ENCODE measurements at places on chromosomes 4 and X. TPM values are rescaled to one million over a fixed set of nuclear protein-coding genes. Genes with fewer than 3 reads are reported as not detected.
A peak's percentile ranks its signal among the peaks of the same experiment; 100 is the strongest.

DNA sequence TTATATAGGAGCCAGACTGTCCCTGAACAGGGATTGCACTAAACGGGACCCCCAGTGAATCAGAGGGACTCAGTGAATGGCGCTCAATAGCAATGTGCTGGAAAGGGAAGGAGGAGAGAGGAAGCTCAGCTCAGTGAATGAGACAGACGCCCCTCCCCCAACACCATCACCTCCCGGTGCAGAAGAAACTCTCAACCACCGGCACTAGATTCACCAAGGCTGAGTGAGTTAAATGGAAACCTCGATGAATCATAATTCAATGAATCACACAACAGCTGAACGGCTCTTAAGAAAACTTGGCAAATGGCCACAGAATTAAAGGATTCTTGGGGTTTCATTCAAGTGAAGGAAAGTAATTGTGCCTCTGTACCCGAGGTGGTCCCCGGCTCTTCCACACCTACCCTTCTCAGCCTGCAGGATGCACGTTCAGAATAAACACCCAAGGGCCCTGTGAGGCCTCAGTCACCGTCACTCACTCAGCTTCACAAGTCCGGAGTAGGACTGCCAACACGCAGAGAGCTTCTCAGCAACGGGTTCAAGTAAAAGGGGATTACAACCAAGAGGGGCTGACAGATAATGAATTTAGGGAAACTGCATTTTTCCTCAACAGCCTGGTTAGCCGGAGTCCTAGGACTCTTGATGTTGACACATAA, 29.3 kb downstream of the CRMP1 start:
- DNase-seq = peak; percentile 97

- DNase-seq = no peak
Observed at GRCh38 chr4:120874792-120875774, 47.4 kb downstream of the PRDM5 start.

DNA sequence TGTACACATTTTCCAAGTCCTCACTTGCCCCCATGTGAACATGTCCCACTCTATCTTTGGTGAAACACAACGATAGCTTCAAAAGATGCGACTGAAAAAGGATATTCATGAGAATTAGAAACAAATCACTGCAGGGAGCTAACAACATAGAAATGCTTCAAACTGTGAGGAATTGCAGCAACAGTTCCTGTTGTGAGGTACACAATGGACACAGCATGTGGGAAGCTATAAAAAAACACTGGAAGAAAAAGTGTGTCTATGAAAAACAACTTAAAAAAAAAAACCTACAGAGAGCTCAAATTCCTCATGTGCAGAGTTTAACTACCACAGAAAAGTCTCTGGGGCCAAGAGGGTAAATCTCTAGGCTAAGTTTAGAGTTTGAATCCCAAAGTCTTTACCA, 51.6 kb upstream of the BLTP1 start:
- DNase-seq = no peak

DNA sequence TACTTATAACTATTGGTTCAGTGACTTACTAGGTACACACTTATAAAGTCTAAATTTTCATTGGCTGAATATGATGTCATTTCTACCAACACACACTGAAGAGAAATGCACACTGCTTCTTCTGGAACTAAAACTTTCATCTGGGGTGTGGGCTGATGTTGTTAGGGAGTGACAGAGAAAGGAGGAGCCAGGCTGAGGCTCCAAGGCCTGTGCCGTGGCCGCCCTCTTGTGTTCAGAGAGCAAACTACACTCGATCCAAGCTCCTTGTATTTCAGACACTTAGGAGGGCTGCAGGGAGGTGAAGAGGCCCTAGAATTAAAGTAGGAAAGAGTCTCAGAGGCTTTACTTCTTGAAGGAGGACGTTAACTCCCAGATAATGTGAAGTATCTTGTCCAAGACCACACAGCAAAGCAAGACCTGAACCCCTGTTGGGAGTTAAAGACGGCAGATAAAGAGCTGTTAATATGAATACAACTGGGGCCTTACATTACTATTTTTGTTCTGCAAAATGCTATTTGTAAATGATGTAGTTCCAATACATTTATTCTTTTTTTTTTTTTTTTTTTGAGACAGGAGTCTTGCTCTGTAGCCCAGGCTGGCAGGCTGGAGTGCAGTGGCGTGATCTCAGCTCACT, 137.5 kb downstream of the AFAP1 start:
- DNase-seq = peak; percentile 81

- DNase-seq = no peak
Observed at GRCh38 chr4:35038079-35038805, 1206.1 kb downstream of the ARAP2 start.

DNA sequence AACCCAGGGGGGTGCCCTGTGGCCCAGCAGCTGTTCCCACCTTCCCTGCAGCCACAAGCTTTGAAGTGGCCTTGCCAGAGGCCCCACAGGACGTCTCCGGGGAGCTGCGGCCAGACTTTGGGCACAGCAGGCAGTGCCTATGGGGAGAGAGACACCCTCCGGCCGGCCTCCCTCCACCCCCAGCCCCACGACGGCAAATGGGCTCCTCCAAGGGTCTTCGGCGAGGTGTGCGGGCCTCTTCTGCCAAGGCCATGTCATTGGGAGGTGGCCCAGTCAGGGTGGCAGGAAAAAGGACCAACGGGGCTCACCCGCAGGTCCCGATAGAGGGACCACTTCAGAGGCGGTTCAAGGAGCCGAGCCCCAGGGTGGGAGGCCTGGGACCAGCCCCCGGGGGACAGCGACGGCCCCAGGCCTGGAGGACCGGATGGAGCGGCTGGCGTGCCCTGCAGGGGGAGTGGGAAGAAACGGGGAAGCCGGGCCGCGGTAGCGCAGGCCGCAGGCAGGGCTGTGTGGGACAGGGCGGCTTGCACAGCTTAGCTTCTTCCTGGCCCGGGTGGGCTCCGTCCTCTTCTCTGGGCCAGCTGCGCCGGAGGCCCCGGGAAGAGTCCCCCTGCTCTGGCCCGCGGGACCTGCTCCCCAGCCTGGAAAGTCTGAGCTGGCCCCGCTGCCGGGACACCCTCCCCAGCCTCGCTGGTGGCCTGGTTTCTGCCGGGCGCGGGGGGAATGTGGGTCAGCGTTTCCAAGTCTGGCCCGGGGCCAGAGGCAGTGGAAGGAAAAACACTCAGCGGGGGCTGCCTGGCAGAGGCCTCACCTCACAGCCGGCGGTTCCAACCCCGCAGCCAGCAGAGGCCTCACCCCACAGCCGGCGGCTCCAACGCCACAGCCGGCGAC, 21.9 kb upstream of the SPON2 start:
- peak; percentile 75 for DNase-seq

DNA sequence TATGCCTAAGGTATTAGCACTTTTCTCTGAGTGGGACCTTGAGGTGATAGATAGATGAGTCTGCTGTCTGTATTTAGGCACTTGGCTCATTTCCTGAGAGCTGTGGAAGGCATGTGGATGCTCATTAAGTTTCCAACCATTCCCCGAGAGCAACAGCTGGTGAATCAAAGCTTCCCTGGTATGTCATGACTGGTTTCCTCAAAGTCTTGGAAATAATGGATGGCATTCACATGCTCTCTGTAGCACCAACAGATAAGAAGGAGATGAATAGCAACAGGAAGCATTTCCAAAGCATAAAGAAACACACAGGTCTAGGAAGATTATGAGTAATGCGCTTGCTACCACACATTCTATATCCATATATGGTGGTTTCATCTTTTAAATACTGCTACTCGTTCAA, 118.3 kb upstream of the ETNPPL start:
- peak; percentile 96 for DNase-seq

TCEAL7 gene
- 54.0 TPM for total RNA-seq

DNA sequence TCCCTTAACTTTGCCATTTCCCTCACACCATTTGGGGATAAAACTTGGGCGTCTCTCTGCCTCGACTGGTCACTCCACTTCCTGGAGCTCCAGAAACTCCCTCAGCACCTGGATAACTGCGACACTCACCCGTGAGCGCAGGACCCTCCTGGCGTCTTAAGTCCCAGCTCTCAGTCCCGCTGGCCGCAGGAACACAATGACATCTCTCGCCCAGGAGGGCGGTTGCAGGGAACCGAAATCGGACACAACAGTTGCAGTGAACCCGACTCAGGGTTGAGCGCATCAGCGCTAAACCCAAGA, 370.9 kb upstream of the SMIM31 start:
- no peak for DNase-seq

DNA sequence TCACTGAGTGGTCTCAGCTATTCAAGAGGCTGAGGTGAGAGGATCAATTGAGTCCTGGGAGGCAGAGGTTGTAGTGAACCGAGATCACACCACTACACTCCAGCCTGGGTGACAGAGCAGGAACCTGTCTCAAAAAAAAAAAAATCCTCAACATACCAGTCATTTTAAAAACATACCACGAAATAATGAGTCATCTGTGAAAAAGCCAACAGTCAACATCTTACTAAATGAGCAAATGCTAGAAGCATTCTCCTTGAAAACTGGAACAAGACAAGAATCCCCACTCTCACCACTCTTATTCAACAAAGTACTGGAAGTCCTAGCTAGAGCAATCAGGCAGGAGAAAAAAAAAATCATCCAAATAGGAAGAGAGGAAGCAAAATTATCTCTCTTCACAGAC, 104.0 kb upstream of the ARHGEF9 start:
- no peak for DNase-seq

DNA sequence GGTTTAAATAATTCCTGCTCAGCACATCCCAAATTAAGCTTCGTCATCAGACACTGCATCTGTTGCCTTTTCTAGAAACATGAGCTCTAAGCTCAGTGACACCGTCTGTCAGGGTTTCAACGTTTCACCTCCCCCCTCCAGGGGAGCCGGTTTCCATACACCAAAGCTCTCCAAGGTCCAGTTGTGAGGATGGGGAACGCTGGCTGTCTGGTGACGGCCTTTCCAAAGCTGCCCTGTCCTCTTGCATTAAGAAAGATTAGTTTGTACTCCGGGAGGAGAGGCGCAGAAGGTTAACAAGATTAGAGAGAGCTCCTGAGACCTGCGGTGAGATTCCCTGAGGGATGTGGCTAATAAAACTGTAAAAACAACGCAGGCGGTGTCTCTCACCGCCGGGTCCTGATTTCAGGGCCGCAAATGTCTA, 43.2 kb downstream of the ASMT start:
- DNase-seq = peak; percentile 48

DNA sequence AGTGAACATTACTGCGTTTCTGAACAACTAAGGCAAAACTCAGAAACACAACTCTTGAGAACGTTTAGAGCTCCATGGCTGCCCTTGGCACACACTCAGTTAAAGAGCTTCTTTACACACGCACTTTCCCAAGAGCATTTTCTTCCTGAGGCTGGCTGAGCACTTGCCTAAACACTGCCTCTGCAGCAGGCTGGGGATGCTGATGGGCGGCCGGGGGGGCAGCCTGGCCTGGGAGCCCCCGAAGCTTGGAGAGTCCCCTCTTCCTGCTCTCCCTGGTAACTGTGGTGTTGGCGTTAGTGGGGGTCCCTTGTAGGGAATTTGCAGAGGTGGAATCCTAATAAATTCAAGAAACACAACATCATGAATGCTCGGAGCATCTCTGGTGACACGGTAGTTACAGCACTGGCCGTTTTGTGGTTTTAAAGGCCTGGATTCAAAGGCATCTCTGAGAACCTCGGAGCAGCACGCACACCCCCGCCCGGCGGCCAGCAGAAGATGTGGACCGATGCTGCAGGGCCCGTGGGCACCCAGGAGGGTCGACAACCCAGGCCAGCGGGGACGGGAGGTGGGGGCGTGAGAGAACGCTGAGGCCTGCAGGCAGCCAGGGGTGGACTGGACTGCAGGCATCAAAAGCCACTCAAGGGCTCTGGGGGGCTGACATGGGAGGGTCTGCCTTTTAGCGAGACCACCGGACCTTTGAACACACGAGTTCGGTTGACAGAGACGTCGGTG, 45.4 kb downstream of the FGFRL1 start:
- DNase-seq = no peak

DNA sequence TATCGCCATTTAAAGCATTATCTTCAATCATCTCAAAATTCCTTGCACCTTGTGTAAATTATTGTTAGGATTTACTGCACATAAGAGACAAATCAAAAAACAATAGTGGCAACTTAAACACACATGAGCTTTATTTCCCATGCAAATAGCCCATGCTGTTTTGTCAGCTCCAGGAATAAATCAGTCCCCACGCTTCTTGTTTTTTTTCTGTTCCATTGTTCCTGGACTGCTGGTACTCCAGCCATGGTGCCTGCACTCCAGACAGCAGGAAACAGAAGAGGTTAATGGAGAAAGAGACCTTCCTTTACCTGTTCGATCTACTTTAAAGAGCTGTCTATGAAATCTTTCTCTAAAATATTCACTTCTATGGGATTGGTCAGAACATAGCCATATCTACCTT, 1515.7 kb upstream of the TENM3 start:
- no peak for DNase-seq
